ENCODE measurements at places on chromosomes 11 and 22. TPM values are rescaled to one million over a fixed set of nuclear protein-coding genes. Genes with fewer than 3 reads are reported as not detected.

GRCh38 chr11:1780700-1781592 is 17.2 kb upstream of the CTSD start:
- DNase-seq = no peak

Gene SCGB1D4
- not detected for total RNA-seq

Gene UCP2
- total RNA-seq = 23.1 TPM

GRCh38 chr11:4713241-4713640 is 8.7 kb downstream of the MMP26 start:
- no peak for DNase-seq

- no peak for DNase-seq
These were observed 595.0 kb downstream of the TBC1D22A start for GRCh38 chr22:47357493-47357892.

DNA sequence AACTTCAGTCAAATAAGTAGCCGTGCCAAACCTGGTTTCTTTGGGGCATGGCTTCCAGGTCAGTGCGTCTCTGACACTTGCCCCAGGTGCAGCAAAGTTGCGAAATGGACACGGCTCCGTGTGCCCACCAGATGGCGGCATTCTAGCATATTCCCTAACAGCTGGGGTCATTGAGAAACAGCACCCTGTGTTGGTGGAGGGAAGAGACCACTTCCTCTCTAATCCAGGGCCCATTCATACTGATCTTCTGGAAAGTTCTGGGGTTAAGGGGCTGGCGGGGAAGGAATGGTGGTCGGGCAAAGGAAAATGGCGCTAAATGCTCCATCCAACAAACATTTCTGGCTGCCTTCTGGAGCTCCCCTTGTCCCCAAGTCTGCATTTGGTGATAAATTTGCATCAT is 141.2 kb upstream of the TIMP3 start:
- DNase-seq = peak; percentile 66

DNA sequence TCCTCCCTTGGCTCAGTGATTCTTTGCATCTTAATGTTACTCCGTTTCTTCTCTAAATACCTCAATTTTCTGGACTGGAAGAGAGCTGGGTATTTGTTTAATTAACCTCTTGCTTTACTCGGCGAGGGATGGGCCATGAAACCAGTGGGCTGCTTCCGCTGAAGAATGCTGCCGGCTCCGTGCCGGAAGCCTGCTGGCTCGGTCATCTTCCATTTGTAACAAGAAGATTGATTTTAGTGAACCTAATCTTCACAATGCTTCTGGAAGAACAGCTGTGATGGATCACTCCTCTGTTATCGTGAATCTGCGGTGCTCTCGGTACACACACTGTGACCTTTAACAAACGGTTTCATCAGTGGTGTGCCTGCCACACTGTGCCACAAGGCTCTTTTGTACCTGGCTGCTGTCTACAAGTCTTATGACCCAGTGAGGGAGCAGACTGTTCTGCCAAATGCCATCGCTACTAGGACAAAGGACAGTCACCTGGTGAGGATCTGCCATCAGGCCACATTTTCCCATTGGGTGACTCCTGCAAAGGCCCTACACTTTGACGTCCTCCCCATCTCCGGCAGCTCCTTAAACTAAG is 25.3 kb upstream of the PARVB start:
- no peak for DNase-seq

GRCh38 chr22:46622081-46622521 is 1.9 kb downstream of the GRAMD4 start:
- peak; percentile 90 for DNase-seq

All from right cardiac atrium (tissue), 5 donors.